T-helper 2 cell treated with Interferon-gamma antibody and Interleukin-4, amounts not matched to agents 5 μg/mL and 100 μg/mL, for 36 hours (primary cell): ENCODE measurements at places on chromosomes 4 and X.

DNA sequence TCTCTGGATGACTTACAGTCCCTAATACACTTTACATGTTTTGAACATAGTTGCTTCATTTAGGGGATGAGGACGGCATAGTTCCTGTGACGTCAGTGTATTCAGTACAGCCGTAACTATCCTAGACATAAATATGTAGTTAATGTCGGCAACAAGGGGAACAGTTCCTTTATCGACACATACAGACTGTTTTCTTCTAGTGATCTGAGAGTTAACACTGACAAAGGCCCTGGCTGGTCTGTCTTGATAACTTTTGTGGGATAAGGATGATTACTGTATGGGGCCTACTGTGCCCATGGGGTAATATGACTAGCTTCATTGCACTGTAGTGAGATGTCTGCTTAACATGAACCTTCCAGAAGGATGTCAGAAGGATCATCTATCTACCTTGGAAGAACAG, 131.2 kb downstream of the ZNF518B start:
- H3K27me3 ChIP-seq: no peaks in the 10 kb centered on the region
- DNase-seq: no peak
- H3K4me1 ChIP-seq: no peaks in the 10 kb centered on the region
- H3K36me3 ChIP-seq: no peaks in the 10 kb centered on the region

GRCh38 chrX:44770121-44770520, 73.7 kb upstream of the DUSP21 start:
- H3K36me3 ChIP-seq: no peaks in the 10 kb centered on the region
- no peaks in the 10 kb centered on the region for H3K27me3 ChIP-seq
- no peak overlapping the region for H3K27ac ChIP-seq
- no peak overlapping the region for H3K4me3 ChIP-seq
- no peak for DNase-seq

DNA sequence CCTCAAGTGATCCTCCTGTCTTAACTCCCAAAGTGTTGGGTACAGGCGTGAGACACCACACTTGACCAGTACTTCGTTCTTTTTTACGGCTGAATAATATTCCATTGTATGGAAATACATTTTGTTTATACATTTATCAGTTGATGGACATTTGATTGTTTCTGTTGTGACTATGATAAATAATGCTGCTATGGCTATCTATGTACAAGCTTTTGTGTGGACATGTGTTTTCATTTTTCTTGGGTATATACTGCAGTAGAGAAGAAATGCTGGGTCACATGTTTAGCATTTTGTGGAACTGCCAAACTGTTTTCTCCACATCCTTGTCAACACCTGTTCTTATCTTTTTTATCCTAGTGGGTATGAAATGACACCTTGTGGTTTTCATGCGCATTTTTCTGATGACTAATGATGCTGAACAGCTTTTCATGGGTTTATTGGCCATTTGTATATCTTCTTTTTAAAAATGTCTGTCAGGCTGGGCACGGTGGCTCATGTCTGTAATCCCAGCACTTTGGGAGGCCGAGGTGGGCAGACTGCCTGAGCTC, 37.3 kb downstream of the SAT1 start:
- peaks cover 9% of the 10 kb centered on the region for H3K4me1 ChIP-seq
- H3K27me3 ChIP-seq: no peaks in the 10 kb centered on the region
- no peaks in the 10 kb centered on the region for H3K36me3 ChIP-seq
- no peak overlapping the region for H3K27ac ChIP-seq
- H3K4me3 ChIP-seq: no peak overlapping the region

DNA sequence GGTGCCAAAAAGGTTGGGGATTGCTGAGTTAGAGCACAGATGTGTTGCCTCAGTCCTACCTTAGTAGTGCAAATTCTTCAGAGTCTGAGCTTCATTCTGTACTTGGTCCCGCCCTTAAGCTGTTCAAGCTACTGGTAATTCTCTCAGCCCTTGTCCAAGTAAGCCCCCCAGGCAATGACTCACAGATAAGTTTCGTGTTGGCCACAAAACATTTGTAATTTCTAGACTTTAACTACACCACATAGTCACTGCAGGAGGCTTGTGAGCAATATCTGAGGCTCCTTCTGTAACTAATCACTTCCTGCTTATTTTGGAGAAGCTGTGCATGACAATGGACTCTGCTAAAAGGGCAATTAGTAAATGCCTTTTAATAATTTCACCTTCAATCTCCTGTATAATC, 1420.5 kb downstream of the PCDH7 start:
- H3K27me3 ChIP-seq: no peaks in the 10 kb centered on the region
- no peak overlapping the region for H3K4me3 ChIP-seq
- H3K36me3 ChIP-seq: no peaks in the 10 kb centered on the region
- H3K4me1 ChIP-seq: no peaks in the 10 kb centered on the region
- H3K27ac ChIP-seq: no peak overlapping the region

GRCh38 chrX:19613645-19614323, 98.5 kb upstream of the MAP3K15 start:
- no peak overlapping the region for H3K27ac ChIP-seq
- no peak overlapping the region for H3K4me3 ChIP-seq
- H3K4me1 ChIP-seq: peaks cover 3% of the 10 kb centered on the region
- peaks cover 20% of the 10 kb centered on the region for H3K36me3 ChIP-seq
- no peak for DNase-seq
- H3K27me3 ChIP-seq: no peaks in the 10 kb centered on the region

- no peak overlapping the region for H3K27ac ChIP-seq
- DNase-seq: no peak
- no peaks in the 10 kb centered on the region for H3K27me3 ChIP-seq
These were observed 1454.8 kb downstream of the FSTL5 start for GRCh38 chr4:160709026-160709425.

DNA sequence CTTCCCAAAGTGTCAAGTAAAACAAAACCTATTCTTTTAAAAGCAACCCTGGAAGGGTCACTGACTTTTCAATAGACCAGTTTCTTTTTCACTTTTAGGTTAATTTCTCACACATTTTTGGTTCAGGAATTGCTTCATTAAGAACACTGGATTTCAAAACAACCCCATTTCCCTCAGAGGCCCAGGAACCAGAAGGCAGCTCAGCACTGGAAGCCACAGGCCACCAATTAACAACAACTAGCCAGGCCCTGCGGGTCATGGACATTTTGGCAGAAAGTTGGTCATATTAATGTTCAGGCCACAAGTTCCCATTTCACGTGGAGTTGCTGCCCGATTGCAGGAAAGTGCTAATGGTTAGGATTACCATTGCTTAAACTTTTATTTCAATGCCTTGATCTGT, 39.8 kb downstream of the HAND2 start:
- no peak for DNase-seq
- no peaks in the 10 kb centered on the region for H3K36me3 ChIP-seq
- H3K4me3 ChIP-seq: no peak overlapping the region
- peaks cover 8% of the 10 kb centered on the region for H3K27me3 ChIP-seq

- H3K4me1 ChIP-seq: no peaks in the 10 kb centered on the region
- H3K36me3 ChIP-seq: no peaks in the 10 kb centered on the region
- no peaks in the 10 kb centered on the region for H3K27me3 ChIP-seq
- no peak overlapping the region for H3K4me3 ChIP-seq
These were observed 535.5 kb downstream of the PDHA2 start for GRCh38 chr4:96375367-96375766.

DNA sequence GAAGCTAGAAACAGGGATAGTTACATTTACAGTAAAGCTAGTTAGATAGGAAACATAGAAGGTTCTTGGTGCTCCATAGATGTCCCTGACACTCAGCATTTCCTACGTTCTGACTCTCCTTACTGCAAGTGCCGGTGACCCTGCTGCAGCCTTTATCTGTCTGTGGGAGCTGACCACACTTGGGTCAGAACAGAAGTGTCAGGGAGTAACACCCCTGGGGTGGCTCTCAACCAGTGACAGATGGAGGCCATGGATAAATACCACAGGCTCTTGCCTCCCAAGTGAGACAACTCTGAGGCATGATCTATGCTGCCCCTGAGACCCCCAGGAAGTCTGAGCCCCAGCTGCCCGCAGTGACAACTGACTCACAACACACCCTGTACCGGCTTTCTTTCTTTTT, 69.8 kb downstream of the ANXA3 start:
- no peaks in the 10 kb centered on the region for H3K27me3 ChIP-seq
- H3K4me3 ChIP-seq: no peak overlapping the region
- peaks cover 13% of the 10 kb centered on the region for H3K4me1 ChIP-seq
- no peaks in the 10 kb centered on the region for H3K36me3 ChIP-seq

- H3K36me3 ChIP-seq: no peaks in the 10 kb centered on the region
- DNase-seq: no peak
These were observed 5.5 kb downstream of the PROM1 start for GRCh38 chr4:16078195-16078760.

GRCh38 chr4:56772134-56772533, 49.4 kb downstream of the SPINK2 start:
- no peak overlapping the region for H3K4me3 ChIP-seq
- peaks cover 3% of the 10 kb centered on the region for H3K4me1 ChIP-seq
- peaks cover 3% of the 10 kb centered on the region for H3K27me3 ChIP-seq
- no peaks in the 10 kb centered on the region for H3K36me3 ChIP-seq
- DNase-seq: no peak

GRCh38 chr4:80336582-80336981, 1.1 kb downstream of the CFAP299 start:
- no peak for DNase-seq
- H3K27ac ChIP-seq: no peak overlapping the region
- H3K4me1 ChIP-seq: peaks cover 9% of the 10 kb centered on the region
- no peaks in the 10 kb centered on the region for H3K36me3 ChIP-seq

- H3K27ac ChIP-seq: no peak overlapping the region
- H3K4me3 ChIP-seq: no peak overlapping the region
- no peak for DNase-seq
- no peaks in the 10 kb centered on the region for H3K27me3 ChIP-seq
- H3K4me1 ChIP-seq: no peaks in the 10 kb centered on the region
These were observed 62.7 kb downstream of the ENOX2 start for GRCh38 chrX:130840345-130840744.

DNA sequence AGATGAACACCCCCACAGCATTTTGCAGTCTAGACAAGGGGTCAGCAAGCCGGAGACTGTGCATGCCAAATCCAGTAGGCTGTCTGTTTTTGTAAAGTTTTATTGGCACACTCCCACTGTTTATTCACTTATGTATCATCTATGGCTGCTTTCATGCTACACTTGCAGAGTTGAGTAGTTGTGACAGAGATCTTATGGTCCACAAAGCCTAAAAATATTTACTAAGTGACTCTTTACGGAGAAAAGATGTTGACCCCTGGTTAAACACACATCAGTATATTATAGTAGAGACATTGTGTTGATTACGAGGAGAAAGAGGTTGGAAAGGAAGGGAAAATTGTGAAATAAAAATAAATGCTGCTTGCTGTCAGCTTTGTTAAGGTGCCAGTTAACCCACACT, 2.2 kb upstream of the LHFPL1 start:
- H3K4me3 ChIP-seq: no peak overlapping the region
- H3K27me3 ChIP-seq: no peaks in the 10 kb centered on the region
- peaks cover 21% of the 10 kb centered on the region for H3K4me1 ChIP-seq
- DNase-seq: no peak
- no peaks in the 10 kb centered on the region for H3K36me3 ChIP-seq
- H3K27ac ChIP-seq: no peak overlapping the region

GRCh38 chrX:130330146-130330545, 9.6 kb upstream of the SLC25A14 start:
- H3K27ac ChIP-seq: no peak overlapping the region
- H3K4me3 ChIP-seq: no peak overlapping the region
- no peaks in the 10 kb centered on the region for H3K36me3 ChIP-seq

DNA sequence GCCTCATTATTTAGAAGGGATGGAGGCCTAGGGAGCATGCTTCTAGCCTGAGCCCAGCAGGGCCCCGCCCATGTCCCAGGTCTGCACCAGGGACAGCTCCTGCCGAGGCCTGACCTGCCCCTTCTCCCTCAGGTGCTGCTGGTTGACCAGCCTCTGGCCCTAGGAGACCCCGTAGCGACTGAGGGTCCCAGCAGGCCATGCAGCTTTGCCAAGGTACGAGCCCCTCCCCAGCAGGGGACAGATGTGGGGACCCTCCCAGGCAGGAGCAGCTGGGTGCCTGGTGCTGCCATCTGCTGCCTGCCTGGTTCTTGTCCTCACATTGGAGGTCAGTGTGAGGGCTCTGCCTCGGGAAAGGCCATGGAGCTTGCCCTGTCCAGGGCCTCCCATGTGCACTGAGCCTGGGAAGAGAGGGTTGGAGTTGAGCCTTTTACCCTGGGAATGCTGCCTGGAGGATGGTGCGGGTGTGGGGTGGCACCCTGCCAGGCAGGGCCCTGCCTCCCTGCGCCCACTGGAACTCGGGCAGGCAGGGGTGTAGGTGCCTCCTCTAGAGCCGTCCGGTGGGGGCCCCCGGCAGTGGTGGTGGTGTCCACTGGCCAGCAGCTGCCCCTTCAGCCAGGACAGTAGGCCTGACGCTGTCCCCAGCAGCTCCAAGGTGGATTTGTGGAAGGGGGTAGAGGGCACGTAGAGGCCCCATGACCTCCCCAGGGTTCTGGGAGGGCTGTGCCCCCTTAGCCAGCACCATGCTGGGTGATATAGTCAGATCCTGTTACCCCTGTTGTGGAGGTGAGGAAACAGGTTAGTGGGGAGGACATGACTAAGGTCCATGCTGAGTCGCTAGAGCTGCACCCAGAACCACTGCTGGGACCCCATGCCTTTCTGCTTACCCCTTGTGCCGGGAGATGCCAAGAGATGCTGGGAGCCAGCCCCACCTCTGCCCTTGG, 2.2 kb upstream of the MSANTD1 start:
- H3K36me3 ChIP-seq: no peaks in the 10 kb centered on the region
- no peaks in the 10 kb centered on the region for H3K27me3 ChIP-seq
- peaks cover 4% of the 10 kb centered on the region for H3K4me1 ChIP-seq
- H3K4me3 ChIP-seq: no peak overlapping the region
- no peak overlapping the region for H3K27ac ChIP-seq

GRCh38 chr4:48967631-48968030, 18.4 kb upstream of the CWH43 start:
- peaks cover 2% of the 10 kb centered on the region for H3K27me3 ChIP-seq
- no peak for DNase-seq
- no peak overlapping the region for H3K4me3 ChIP-seq
- no peaks in the 10 kb centered on the region for H3K4me1 ChIP-seq
- H3K27ac ChIP-seq: no peak overlapping the region

DNA sequence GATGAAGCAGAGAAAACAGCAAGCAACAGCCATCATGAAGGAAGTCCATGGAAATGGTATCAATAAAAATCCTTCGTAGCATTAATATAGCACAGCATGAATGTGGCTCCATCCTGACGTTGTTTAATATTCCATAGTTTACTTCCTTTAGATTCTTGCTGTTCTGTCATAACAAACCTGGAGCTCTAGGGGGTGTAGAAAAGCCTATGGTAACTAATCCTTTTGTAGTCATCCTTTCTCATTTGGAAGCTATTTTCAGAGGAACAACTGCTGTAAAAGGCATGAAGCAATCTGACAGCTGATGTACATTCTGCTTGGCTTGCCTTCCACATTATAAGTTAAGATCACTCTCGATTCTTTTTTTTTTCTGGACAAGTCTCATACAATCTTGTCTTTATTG, 914 bp downstream of the MYOZ2 start:
- no peak overlapping the region for H3K4me3 ChIP-seq
- no peak for DNase-seq
- peaks cover 10% of the 10 kb centered on the region for H3K4me1 ChIP-seq
- H3K36me3 ChIP-seq: no peaks in the 10 kb centered on the region

GRCh38 chrX:70434914-70435586, 9.6 kb upstream of the DLG3 start:
- peak overlapping the region; percentile 63 for H3K27ac ChIP-seq
- peaks cover 23% of the 10 kb centered on the region for H3K4me1 ChIP-seq
- no peak for DNase-seq
- H3K4me3 ChIP-seq: peak overlapping the region; percentile 81
- no peaks in the 10 kb centered on the region for H3K36me3 ChIP-seq
- H3K27me3 ChIP-seq: peaks cover 9% of the 10 kb centered on the region
